T-cell (primary cell): ENCODE measurements at places on chromosomes 16 and 17. TPM values are rescaled to one million over a fixed set of nuclear protein-coding genes. Genes with fewer than 3 reads are reported as not detected.

The DBF4B gene
- 7.1 TPM for total RNA-seq

- no peak for DNase-seq
Measured at GRCh38 chr17:82592289-82592766, 55.9 kb downstream of the WDR45B start.

The CRHR1 gene
- total RNA-seq, result not detected

DNA sequence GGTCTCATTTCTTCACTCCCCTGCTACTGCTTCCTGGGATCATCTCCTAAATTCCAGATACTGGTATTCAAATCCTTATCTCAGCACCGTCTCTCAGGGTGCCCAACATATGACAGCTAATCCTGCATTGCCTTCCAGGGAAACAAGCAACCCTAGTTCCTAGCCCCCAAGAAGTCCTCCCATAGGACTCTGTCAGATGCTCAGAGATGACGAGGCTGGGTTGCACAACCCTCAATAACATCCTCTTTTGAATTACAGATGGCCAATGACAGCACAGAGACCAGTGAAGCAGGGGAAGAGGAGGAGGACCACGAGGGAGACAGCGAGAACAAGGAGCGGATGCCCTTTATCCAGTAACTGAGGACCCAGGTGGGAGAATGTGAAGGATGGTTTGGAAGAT lies 45.0 kb upstream of the CLEC3A start:
- no peak for DNase-seq

DNA sequence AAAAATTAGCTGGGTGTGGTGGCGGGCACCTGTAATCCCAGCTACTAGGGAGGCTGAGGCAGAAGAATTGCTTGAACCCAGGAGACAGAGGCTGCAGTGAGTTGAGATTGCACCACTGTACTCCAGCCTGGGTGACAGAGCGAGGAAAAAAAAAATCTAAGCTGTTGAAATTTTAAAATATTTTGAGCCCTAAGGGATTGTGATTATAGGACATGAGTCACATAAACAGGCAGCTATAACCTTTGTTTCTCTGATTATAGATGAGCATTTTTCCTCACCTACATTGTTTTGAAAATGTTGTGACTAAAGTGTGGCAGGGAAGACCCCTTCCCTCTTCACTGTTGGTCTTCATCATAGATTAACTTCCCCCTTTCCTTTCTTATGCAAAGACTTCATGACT lies 135.5 kb downstream of the MGAT5B start:
- no peak for DNase-seq

DNA sequence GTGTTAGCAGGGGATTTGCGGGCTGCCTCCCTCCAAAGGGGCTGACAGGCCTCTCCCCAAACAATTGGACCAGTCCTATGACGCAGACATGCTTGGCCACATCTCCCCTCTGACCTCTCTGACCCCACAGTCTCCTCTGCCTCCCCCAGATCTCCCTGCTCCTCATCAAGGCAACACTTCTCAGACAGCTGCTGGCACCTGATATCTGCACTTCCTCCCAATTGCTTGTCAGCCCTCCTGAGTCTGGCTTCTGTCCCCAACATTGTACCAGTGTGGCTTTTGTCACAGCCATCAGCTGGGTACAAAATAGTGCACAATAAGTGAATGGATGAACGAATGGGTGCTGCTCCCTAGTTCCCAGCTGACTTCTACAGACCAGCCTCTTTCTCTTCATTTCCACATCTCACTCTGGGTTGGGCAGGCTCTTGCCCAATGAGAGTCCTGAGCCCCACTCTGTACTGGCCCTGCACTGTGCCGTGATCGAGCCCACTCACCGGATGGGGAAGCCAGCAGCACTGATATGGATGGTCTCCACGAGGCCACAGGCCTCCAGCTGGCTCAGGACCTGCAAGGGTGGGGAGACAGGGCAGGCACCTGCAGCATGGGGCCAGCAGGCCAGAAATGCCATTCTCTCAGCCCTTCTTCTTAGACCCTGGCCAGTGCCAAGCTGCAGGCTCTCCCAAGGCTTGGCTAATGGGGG lies 17.1 kb downstream of the ZNHIT3 start:
- no peak for DNase-seq

GRCh38 chr17:7081341-7082062 lies 1.5 kb upstream of the CLEC10A start:
- no peak for DNase-seq
